OCI-LY7 (cell line): ENCODE measurements at places on chromosomes 1 and 21. TPM values are rescaled to one million over a fixed set of nuclear protein-coding genes. Genes with fewer than 3 reads are reported as not detected.

Gene RNF2
- 20.7 and 24.7 TPM in 2 replicates for total RNA-seq

Gene NHLH1
- 0.65 and 0.68 TPM in 2 replicates for total RNA-seq

Gene UBE2Q1
- 84.5 and 93.7 TPM in 2 replicates for total RNA-seq

Gene RAB7B
- not detected in 2 replicates for total RNA-seq

Gene FCRL4
- not detected in 2 replicates for total RNA-seq

Gene HAO2
- not detected in 2 replicates for total RNA-seq

DNA sequence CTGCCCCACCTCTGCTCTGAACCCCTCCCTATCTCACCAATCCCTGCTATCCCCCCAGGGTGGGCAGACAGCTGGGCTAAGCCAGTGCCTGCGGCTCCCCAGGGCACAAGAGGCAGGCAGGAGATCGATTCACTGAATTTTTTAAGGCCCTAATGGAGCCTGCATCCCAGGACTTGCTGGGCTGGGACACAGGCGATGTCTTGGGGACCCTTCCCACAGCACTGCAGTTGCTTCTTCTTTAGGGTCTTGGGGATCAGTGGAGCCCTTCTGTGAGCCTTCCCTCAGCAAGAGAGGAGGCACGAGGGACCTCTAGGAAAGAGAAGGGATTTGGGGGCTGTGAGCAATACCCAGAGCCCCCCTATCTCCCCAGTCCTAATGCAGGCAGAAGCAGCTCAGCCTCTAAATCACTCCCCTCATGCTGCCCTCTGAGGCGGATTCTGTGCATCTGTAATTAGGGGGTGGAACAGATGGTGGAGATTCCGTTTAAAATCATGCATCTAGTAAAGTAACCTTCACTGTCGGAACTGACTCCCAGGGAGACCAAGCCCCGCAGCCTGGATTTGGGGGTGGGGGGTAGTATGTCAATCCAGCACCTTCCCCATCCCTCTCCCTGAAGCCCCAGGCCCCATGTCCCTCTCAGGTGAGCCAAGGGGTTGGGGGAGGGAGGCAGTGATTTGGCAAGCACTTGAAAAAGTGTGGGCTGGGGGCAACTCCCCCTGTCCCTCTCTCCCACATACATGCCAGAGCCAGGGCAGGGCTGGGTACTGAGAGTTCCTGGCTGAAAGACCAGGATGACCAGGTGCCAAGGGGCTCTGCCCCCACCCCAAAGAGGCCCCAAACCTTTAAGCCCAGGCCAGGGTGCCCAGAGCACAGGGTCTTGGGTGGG is 10.0 kb downstream of the AHDC1 start:
- no peak for DNase-seq

GRCh38 chr1:89737985-89738510 is 82.8 kb upstream of the LRRC8D start:
- no peak for DNase-seq

DNA sequence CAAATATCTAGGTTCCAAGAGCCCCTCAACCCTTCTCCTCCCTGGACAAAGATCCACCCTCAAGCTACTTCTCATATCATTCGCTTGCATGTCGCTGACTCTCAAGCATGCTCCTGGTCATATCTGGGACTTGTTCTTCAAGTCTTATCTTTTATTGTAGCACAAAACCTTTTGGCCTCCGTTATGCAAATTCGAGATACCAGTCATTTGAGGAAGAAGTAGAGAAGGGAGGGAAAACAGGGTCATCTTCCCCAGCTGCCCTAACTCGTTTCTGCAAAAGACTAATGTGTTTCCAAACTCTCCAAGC is 63.8 kb upstream of the ETS2 start:
- DNase-seq, result no peak
